ENCODE measurements at places on chromosomes 3 and 15. TPM values are rescaled to one million over a fixed set of nuclear protein-coding genes. Genes with fewer than 3 reads are reported as not detected.

DNA sequence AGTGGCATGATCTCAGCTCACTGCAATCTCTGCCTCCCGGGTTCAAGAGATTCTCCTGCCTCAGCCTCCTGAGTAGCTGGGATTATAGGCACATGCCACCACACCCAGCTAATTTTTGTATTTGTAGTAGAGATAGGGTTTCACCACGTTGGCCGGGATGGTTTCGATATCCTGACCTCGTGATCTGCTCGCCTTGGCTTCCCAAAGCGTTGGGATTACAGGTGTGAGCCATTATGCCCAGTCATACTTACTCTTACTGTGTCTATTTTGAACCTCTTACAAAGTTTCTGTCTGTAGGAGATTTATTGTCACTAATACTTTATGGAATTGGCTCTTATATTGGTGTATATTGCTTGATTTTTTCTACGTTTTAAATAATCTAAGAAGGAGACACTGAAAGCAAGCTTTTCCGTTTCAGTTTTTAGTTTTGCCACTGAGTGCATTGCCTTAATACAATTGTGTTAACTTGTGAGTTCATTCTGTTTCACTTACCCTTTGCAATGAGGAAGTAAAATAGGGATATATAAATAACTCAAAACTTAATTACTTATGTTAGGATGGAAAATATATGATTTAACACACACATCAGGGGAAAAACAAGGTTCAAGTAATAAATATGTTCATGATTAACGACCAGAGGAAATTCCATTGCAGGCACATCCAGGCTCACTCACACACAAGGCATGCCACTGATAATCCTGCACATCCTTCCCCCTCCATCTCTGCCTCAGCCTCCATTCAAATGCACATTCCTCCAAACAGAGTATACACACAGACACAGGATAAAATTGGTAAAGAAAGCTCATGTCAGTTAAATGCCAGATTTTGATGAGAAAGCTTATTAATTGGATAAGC lies 279.3 kb upstream of the RASGRP1 start:
- DNase-seq: no peak

- DNase-seq: no peak
Observed at GRCh38 chr3:52881871-52882270, 15.5 kb downstream of the STIMATE start.

GRCh38 chr3:41115069-41115468 lies 84.2 kb upstream of the CTNNB1 start:
- DNase-seq: no peak

DNA sequence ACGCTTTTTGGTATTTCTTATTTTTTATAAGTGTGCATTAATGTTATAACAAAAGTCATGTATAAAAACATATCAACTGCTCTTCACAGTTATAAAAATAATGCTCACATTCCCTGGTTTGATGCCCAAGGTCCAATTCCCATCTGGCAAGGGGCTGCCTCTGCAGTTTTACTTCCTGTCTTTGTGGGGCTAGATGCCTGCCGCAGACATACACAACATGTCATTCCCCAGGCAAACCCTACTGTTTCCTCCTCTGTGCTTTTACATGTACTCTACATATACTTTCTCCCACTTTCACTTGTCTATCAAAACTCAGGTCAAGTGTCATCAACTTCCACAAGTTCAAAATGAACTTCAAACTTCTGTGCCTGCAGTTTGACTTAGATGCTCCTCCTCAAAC lies 60.5 kb upstream of the ETV5 start:
- no peak for DNase-seq

- no peak for DNase-seq
Observed at GRCh38 chr15:30973379-30973778, 18.0 kb downstream of the MTMR10 start.

DNA sequence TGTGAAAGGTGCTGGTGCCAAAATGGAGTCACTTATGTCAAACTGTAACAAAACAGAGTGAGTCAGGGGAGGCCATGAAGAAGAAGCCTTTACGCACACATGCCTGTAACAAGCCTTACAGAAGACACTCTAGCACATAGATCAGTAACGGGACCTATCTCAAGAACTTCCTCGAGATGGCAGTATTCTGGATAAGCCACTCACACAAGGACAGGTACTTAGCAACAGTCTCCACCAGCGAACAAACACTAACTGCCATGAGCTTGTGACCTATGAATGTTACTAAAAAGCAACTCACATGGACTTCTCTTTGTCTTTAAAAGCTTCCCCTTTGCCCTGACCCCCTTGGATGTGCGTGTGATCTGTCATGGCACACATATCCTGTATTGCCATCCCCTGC lies 235.1 kb downstream of the CD47 start:
- no peak for DNase-seq

The GOLGA8T gene
- not detected for total RNA-seq

The XCR1 gene
- total RNA-seq: 0.70 TPM

The GCSAM gene
- total RNA-seq: 0.49 TPM

Measured in ureter (tissue), 1 donor.